ENCODE measurements at places on chromosomes 7 and 10. TPM values are rescaled to one million over a fixed set of nuclear protein-coding genes. Genes with fewer than 3 reads are reported as not detected.

- peaks cover 38% of the 10 kb centered on the region for H3K4me1 ChIP-seq
- H3K27ac ChIP-seq, result peak overlapping the region; percentile 92
- peaks cover 53% of the 10 kb centered on the region for H3K36me3 ChIP-seq
- no peaks in the 10 kb centered on the region for H3K27me3 ChIP-seq
- DNase-seq, result peak; percentile 60
Observed at GRCh38 chr7:587767-588166, 68.1 kb upstream of the PDGFA start.

DNA sequence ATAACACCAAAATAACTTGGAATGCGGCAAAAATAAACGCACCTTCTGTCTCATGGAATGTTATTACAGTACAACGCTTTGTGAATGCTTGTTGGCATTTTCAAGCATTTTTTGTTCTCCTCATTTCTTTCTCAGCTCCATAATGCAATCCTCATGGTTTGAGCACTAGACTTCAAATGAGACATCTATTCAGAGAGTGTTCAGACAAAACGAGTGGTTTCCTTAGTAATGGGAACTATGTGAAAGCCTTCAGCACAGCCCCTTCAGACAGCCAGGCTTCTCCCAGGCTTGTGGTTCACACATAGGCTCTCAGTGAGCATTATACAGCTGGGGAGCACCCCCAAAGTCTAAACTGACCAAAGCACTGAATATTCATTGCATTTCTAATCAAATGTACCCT, 8.6 kb upstream of the LRRN3 start:
- peaks cover 12% of the 10 kb centered on the region for H3K4me1 ChIP-seq
- H3K36me3 ChIP-seq, result no peaks in the 10 kb centered on the region
- DNase-seq, result no peak
- no peak overlapping the region for H3K4me3 ChIP-seq
- no peak overlapping the region for H3K27ac ChIP-seq

DNA sequence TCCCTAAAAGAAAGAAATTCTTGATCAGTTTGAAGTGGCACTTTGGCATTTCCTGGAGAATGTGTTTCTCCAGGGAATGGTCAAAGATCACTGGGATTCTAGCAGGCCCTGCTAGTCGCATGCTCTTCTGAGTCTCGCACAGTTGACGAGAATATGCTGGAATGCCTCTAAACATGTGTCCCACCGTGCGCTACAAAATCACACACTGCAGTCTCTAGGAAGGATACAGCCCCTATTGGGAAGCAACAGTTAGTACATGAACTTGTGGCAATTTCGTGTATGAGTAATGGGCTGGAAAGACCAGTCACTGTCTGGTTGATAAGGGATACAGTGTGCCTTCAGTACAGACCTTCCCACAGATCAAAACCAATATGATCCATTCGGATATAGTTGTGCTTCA, 257.9 kb downstream of the PRPF18 start:
- no peak for DNase-seq
- H3K27ac ChIP-seq, result no peak overlapping the region
- H3K4me3 ChIP-seq, result no peak overlapping the region
- H3K27me3 ChIP-seq, result no peaks in the 10 kb centered on the region
- peaks cover 7% of the 10 kb centered on the region for H3K4me1 ChIP-seq

DNA sequence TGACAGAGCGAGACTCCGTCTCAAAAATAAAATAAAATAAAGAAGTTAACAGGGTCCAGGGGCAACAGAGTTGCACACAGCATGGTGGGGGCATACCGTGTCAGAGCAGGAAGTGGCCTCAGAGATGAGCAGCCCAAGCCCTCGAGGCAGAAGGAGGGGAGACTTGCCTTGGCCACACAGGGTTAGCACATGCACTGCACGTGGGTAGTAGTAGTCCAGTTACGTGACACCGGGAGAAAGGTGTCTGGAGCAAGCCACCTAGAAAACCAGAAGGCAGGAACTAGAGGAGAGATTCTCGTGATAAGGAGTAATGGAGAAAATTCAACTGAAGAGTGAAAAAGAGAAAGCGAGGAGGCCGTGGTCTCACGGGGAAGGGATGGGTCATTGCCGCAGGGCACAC, 9.8 kb upstream of the DENND2A start:
- H3K27ac ChIP-seq, result no peak overlapping the region
- DNase-seq, result no peak
- H3K27me3 ChIP-seq, result no peaks in the 10 kb centered on the region
- no peaks in the 10 kb centered on the region for H3K36me3 ChIP-seq

GRCh38 chr7:90768301-90768700, 172.2 kb downstream of the CDK14 start:
- no peaks in the 10 kb centered on the region for H3K27me3 ChIP-seq
- no peak for DNase-seq
- H3K36me3 ChIP-seq, result peaks cover 10% of the 10 kb centered on the region
- H3K27ac ChIP-seq, result peak overlapping the region; percentile 36
- no peak overlapping the region for H3K4me3 ChIP-seq

- peaks cover 16% of the 10 kb centered on the region for H3K4me1 ChIP-seq
- H3K4me3 ChIP-seq, result peak within 1 kb of the TSS; percentile 97
- H3K27ac ChIP-seq, result peak within 1 kb of the TSS; percentile 94
Observed at GRCh38 chr10:26697163-26697921, at the start of gene PDSS1. TSS of gene PDSS1 (plus strand) at chr10:26697701. CDS start at chr10:26697712, 11 bp downstream.

GRCh38 chr7:134289423-134289822, 27.3 kb downstream of the SLC35B4 start:
- H3K36me3 ChIP-seq, result peaks cover 10% of the 10 kb centered on the region
- H3K4me1 ChIP-seq, result peaks cover 32% of the 10 kb centered on the region
- H3K27me3 ChIP-seq, result peaks cover 9% of the 10 kb centered on the region
- peak overlapping the region; percentile 36 for H3K27ac ChIP-seq

GRCh38 chr10:128751284-128751683, 625.1 kb upstream of the MKI67 start:
- H3K27ac ChIP-seq, result no peak overlapping the region
- peaks cover 2% of the 10 kb centered on the region for H3K4me1 ChIP-seq
- DNase-seq, result no peak
- no peak overlapping the region for H3K4me3 ChIP-seq

DNA sequence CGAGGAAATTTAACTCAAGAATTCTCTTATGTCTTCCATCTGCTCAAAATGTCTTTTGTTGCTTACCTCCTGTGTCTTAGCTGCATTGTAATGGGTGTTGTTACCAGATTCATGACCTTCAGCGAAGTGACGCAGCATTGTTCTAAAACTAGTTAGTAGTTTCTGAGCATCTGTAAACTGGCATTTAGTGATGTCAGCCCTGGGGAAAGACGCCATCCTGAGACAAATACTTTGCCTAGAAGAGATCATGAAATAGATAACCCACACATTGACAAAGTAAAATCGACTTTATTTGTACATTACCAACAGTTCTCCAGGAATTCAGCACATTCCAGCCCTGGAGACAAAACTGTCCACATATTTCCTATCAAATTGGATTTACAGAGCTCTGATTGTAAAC, 87.8 kb downstream of the GPAM start:
- H3K27me3 ChIP-seq, result peaks cover 17% of the 10 kb centered on the region
- no peak overlapping the region for H3K4me3 ChIP-seq
- no peaks in the 10 kb centered on the region for H3K36me3 ChIP-seq
- no peaks in the 10 kb centered on the region for H3K4me1 ChIP-seq
- DNase-seq, result no peak
- no peak overlapping the region for H3K27ac ChIP-seq

- DNase-seq, result no peak
- H3K4me3 ChIP-seq, result no peak overlapping the region
- H3K4me1 ChIP-seq, result no peaks in the 10 kb centered on the region
- no peak overlapping the region for H3K27ac ChIP-seq
- H3K27me3 ChIP-seq, result no peaks in the 10 kb centered on the region
- H3K36me3 ChIP-seq, result peaks cover 7% of the 10 kb centered on the region
Observed at GRCh38 chr7:23491502-23491901, 21.2 kb upstream of the IGF2BP3 start.

DNA sequence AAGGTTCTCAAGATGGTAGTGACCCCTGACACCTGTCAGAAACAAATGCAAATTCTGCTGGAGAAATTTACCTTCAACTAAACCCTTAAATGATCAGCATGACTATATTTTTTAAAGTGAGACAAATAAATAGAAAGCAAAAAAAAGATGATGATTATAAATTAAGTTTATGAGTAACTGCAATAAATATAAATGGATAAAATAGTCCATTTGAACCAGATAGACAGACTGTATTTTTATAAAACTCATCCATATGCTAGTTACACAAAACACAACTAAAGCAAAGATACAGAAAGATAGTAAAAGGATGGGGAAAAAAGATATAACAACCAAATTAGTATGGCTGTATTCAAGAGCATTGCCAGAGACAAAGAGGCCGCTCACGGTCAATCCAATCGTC, 5.9 kb downstream of the TMEM176A start:
- H3K27me3 ChIP-seq, result peaks cover 72% of the 10 kb centered on the region
- H3K36me3 ChIP-seq, result no peaks in the 10 kb centered on the region
- H3K4me3 ChIP-seq, result no peak overlapping the region
- H3K4me1 ChIP-seq, result no peaks in the 10 kb centered on the region
- no peak overlapping the region for H3K27ac ChIP-seq
- no peak for DNase-seq

GRCh38 chr7:94389381-94389780, 5.3 kb upstream of the COL1A2 start:
- no peak overlapping the region for H3K4me3 ChIP-seq
- H3K27me3 ChIP-seq, result no peaks in the 10 kb centered on the region
- H3K36me3 ChIP-seq, result no peaks in the 10 kb centered on the region
- peak overlapping the region; percentile 1 for H3K27ac ChIP-seq

DNA sequence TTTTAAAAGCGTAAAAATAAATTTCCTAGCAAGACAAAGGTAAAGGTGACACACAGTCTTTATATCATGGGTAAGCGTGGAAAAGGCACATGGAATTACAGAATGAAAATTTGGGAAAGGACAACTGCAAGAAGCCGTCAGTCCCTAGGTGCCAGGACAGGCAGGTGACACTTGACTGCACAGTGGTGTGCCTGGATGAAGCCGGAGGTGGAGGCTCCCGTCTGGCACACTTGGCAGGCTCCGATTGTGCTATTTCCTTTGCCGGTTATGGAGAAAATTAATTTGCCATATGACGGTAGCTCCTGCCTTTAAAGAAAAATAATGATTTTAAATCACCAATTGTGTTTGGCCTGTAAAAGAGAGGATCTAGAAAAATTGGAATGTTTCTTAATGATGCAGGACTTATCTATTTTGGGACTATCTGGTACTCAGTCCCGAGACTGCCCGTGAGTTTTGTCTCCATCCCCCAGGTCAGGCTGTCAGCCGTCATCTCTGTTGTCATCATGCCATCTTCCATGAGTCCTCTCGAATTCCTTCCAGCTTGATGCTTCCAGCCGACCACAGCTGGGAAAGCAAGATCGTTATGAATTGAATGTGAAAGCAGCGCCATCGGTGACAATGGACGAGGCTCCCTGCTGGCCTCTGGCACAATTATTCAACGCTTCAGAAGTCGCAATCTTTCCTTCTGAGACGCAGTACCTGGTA, 56.2 kb upstream of the MGMT start:
- no peak overlapping the region for H3K27ac ChIP-seq
- H3K4me3 ChIP-seq, result no peak overlapping the region
- peaks cover 18% of the 10 kb centered on the region for H3K27me3 ChIP-seq
- H3K4me1 ChIP-seq, result peaks cover 4% of the 10 kb centered on the region
- H3K36me3 ChIP-seq, result no peaks in the 10 kb centered on the region
- no peak for DNase-seq

DNA sequence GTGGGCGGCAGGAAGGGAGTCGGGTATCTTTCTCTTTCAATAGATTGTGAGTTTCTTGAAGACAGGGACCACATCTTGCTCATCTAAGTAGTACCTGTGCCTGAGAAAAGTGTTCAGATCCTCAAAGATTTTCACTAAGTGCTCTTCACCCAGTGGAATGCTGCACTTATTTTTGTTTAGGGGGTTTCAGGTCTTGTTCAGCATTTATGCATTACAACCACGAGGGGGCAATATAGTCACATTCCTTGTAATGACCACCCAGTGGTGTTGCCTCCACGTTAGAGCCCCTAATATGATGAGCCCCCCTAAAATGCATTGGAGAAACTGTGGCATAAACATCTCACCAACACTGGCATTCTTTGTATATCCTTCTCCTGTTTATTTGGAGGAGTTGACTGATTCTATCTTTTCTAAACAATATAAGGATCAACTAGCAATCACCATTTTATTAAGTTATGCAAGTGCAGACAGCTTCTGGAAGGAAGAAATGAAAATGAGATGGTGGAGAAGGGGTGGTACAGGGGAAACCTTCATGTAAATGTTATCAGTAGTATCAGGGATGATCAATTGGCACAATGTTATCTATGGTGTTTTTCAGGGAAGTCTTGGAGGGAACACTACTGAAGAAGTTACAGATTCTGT, 3.1 kb upstream of the PAPSS2 start:
- H3K27me3 ChIP-seq, result peaks cover 15% of the 10 kb centered on the region
- no peaks in the 10 kb centered on the region for H3K36me3 ChIP-seq
- no peak for DNase-seq
- no peak overlapping the region for H3K4me3 ChIP-seq
- peaks cover 50% of the 10 kb centered on the region for H3K4me1 ChIP-seq
- no peak overlapping the region for H3K27ac ChIP-seq

DNA sequence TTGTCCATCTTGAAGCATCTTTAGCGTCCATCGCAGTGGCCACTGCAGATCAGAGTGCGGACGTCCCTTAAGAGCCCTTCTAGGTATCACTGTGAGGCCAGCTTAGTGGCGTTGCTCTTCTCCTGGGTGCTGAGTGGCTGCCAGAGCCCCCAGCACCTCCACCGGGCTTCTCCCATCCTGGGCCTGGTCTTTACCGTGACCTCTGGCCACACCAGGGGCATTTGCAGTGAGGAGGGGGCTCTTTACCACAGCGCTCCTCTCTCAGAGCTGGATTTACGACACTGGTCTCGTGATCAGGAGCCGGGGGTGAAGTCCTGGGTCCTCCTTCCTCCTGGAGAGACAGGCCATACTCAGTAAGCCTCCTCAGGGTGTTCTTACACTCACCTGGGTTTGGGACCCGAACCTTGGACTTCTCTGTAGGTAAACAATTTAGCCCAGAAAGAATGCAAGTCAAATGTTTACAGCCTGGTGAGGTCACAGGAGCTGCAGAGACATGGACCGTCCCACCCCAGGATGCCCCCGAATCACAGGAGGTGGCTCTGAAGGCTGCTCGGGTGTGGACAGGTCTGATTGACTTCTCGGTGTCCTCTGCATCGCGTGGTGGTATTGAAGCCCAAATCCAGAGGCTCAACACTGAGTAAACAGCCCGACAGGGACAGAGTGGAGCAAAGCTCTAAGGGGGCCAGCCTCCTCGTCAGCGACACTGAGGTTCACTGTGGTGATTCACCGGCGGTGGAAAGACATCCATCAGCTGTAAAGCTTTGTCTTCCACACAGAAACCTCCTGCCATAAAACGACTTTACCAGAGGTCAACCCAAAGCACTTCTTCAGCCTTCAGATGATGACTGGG, 33.0 kb downstream of the JAKMIP3 start:
- H3K4me1 ChIP-seq, result no peaks in the 10 kb centered on the region
- DNase-seq, result no peak
- no peaks in the 10 kb centered on the region for H3K36me3 ChIP-seq
- peaks cover 32% of the 10 kb centered on the region for H3K27me3 ChIP-seq

GRCh38 chr7:135215698-135216097, 4.4 kb upstream of the WDR91 start:
- H3K4me1 ChIP-seq, result peaks cover 2% of the 10 kb centered on the region
- no peaks in the 10 kb centered on the region for H3K36me3 ChIP-seq
- H3K27me3 ChIP-seq, result no peaks in the 10 kb centered on the region
- H3K4me3 ChIP-seq, result no peak overlapping the region
- DNase-seq, result no peak

- H3K4me1 ChIP-seq, result no peaks in the 10 kb centered on the region
- H3K36me3 ChIP-seq, result no peaks in the 10 kb centered on the region
- DNase-seq, result no peak
- no peaks in the 10 kb centered on the region for H3K27me3 ChIP-seq
- no peak overlapping the region for H3K27ac ChIP-seq
- H3K4me3 ChIP-seq, result no peak overlapping the region
Observed at GRCh38 chr7:55438085-55438756, 73.1 kb downstream of the LANCL2 start.

Gene FAM131B
- 6.1 TPM for total RNA-seq

Gene TMEM273
- not detected for total RNA-seq

Gene ZNF425
- 7.3 TPM for total RNA-seq

Gene TMEM270
- not detected for total RNA-seq

Gene H2BK1
- total RNA-seq, result not detected

Gene CHST15
- total RNA-seq, result 35.9 TPM

Gene CPA1
- 1.1 TPM for total RNA-seq

All from mesothelial cell of epicardium (in vitro differentiated cells).